SW 1271 (cell line): ENCODE measurements at places on chromosomes 7 and 10.

DNA sequence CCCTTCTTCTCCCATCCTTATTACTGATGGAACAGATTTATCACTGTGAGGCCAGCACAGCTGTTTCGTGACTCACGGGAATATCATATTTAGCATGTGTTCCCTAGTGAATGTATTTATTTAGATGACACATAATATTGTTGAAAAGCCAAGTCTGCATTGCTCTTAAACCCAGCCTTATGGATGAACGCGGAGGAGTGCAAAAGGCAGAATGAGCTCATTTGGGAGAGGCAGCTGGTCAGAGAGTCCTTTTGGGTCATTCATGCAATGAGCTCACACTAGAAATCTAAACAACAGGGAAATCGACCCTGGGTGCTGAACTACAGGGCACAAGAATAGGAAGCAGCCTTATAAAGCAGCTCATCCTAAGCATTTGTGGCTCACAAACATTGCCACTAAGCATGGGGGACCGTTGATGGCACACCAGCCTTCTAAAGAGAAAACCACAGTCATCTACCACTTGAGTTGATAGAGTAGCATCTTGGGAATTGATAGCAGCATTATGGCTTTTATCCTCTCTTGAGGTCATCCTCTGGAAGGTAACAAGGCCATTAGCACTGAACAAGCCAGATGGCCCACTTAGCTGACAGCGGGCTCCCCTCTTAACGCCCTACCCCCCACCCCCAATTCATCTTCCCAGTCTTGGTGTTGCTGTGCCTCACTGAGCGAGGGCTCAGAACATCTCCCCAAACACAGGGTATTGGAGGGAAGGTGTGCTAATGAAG is 32.9 kb upstream of the SDK1 start:
- DNase-seq, result no peak

GRCh38 chr7:151863386-151864079 is 13.4 kb downstream of the PRKAG2 start:
- no peak for DNase-seq

GRCh38 chr10:123994417-123995081 is 98.8 kb downstream of the CHST15 start:
- peak; percentile 35 for DNase-seq

GRCh38 chr10:103058034-103058433 is 135.0 kb downstream of the NT5C2 start:
- DNase-seq, result no peak

- DNase-seq, result no peak
These were observed 25.9 kb downstream of the DNAJB12 start for GRCh38 chr10:72328829-72329204.

- no peak for DNase-seq
These were observed 84.5 kb upstream of the PPP2R2D start for GRCh38 chr10:131816157-131816775.

DNA sequence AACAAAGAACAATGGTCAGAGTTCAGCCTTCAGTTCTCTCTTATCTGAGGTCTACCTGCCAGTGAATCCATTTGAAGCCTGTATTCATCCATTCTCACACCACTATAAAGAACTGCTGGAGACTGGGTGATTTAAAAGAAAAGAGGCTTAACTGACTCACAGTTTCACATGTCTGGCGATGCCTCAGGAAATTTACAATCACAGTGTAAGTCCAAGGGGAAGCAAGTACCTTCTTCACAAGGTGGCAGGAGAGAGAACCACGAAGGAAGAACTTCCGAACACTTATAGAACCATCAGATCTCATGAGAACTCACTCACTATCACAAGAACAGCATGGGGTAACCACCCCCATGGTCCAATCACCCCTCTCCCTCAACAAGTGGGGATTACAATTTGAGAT is 33.0 kb upstream of the SLC25A13 start:
- DNase-seq, result no peak

- DNase-seq, result no peak
These were observed 21.3 kb downstream of the ECHDC3 start for GRCh38 chr10:11763501-11763861.

DNA sequence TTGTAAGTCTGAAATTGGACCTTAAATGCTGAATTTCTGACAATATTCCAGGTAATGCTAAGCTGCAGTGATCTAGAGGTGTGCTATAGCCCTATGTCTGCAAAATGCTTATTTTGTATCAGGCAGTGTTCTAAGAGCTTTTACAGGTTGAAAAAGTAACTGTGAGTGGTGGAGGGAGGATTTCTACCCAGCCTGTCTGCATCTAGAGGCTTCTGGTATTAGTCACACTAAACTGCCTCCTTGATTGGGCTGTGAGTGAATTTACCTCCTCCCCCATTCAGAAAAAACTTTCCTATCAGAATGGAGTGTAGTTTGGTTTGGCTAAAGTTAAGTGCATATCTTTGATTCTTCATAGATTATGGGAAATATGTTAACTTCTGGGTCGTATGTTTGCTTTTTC is 56.8 kb downstream of the BBS9 start:
- no peak for DNase-seq

- DNase-seq, result peak; percentile 80
These were observed 864 bp downstream of the CDCA7L start for GRCh38 chr7:21944616-21945453.

DNA sequence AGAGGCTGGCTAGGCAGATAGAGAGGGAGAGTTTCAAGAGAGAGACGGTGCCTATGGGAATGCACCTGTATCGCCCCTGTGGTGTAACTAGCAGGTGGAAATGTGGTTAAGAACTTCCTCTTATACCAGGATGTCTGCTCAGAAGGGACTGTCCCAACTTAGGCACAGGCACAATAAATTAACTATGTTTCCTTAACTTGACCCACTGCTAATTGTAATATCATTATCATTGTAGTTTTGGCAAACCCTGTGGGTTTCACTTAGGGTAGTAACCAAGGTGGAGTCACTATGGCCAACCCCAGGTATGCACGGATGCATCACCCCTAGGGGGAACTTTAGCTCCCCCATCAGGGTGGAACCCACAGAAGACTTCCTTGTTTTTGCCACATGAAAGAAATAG is 455.7 kb downstream of the DGKB start:
- no peak for DNase-seq

DNA sequence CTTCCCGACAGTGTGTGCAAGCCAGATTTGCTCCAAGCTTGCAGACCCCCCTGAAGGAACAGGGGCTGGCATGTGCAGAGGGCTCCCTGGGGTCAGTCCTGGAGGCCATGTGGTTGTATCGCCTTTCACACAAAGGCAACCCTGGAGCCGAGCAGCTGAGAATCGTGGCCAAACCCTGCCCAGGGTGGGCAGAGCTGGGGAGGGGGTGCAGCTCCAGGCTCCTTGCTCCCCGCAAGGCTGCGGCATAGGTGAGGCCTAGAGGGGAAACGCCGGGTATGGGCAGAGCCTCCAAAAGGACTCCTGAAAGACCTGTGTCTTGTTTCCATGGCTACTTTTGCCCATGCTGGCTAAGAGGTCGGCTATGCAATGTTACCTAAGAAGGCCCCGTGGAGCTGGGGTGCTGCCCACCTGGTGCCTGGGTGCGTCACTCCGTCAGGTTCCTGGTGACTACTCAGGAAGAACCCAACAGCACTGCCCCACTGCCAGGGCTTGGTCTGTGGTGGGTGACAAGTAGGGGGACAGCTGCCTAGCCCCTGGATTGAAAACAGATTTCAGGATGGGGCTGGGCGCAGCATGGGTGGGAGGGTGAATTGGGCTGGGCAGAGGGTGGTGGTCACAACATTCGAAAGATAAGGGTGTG is 171.0 kb upstream of the SHH start:
- DNase-seq, result no peak

GRCh38 chr7:66503036-66503370 is 125.7 kb upstream of the KCTD7 start:
- no peak for DNase-seq

GRCh38 chr10:97948822-97949221 is 81.6 kb downstream of the CRTAC1 start:
- no peak for DNase-seq

DNA sequence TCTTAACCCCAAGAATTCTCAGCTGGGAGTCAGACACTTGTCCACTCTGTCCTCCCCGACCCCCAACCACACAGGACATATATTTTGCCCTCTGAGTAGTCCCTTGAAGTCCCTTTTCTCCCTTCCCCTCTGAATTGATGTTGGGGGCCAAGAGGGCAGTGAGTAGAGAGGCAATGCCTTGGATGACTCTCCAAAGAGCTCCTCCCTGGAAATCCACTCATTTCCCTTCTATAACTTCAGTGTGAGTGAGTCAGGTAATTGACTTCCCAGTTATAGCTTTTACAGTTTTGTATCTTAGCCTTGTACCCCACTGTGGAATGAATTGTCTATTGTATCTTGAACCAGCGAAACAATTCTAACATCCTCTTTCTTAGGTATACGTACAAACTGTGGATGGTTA is 9.2 kb upstream of the ODAD2 start:
- no peak for DNase-seq

DNA sequence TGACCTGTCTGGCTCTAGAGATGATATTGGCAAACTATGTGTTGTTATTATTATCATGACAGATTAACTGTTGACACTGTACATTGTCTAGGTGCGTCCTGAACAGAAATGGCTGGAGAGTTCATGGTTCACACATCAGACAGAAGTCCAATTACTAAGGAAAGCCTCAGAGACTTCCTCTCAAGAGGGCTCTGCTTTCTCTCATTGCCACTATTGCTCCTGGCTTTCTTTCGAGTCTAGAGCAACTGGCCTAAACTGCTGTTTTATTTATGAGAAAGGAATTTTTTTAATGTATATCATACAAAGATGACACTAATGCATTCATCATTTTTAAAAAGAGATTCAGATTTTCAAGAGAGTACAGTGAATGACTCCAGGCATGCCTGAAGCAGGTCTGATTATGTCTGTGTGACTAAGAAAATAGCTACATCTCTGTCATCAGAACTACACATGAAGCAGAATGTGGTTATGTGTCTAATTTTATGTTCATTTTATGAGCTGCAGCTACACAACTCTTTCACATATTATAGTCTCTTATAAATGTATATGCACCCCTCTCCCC is 30.4 kb downstream of the NRCAM start:
- DNase-seq, result no peak

DNA sequence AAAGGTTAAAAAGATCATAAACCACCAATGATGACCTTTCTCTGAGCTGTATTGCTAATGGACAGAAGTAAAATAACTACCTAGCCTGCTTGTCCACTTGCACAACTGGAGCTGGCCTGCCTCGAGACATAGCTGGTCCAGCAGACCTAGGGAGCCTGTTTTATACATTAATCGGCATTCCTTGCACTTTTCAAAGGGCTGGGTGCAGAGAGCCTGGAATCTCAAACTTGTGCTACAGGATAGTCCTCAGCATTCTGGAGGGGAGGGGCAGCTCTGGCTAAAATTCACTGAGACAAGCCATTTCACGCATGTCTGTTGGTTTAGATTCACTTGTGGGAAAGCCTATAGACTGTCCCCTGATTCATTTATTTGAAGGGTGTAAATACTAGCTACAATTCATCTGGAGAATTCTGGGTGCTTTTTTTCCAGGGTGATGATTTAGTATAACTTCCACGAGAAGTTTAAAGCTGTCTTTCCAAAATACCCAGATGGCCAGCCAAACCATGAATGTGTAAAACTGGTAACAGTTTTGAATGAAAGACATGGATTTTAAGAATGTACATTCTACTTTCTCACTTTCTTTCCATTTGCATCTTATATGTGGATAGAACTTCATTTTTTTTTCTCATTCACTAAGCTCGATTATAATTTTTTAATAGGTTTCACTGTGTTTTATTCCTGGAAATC is 389.4 kb downstream of the KCNMA1 start:
- DNase-seq, result no peak
